Activated T-cell treated with anti-CD3 and anti-CD28 coated beads for 48 hours (primary cell): ENCODE measurements at places on chromosomes 7 and 10.
A peak's percentile ranks its signal among the peaks of the same experiment; 100 is the strongest.

DNA sequence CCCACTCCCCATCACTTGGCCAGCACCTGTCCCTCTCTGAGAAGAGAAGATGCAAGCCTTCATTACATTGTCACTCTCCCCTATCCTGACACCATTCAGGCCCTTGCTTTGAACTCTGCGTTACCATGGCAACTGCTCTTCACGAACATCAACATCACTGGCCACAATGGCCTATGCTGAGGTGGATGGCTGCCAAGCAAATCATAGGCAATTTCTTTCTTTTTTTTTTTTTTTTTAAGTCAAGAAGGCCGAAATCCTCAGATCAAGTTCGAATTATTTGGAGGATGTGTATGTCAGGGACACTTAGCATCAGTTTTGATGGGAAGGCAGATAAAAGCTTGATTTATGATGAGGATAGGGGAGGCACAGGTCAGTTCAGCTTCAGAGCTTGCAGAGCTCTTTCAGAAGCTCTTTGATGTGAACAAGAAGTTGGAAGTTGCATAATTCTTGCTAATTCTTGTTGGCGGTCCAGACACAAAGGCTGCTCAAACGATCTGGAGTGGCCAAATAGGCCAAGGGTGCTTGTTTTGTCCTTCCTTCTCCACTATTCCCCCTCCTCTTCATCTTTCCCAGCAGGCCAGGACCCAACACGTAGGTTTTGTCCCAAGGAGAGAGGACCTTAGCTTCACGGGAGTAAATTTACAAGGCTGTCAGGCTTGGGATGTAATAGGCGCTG lies 179.9 kb upstream of the NPVF start:
- DNase-seq, result no peak

GRCh38 chr7:50667789-50668226 lies 102.6 kb upstream of the DDC start:
- DNase-seq, result no peak

- no peak for DNase-seq
Observed at GRCh38 chr7:11170175-11170574, 196.5 kb downstream of the PHF14 start.

DNA sequence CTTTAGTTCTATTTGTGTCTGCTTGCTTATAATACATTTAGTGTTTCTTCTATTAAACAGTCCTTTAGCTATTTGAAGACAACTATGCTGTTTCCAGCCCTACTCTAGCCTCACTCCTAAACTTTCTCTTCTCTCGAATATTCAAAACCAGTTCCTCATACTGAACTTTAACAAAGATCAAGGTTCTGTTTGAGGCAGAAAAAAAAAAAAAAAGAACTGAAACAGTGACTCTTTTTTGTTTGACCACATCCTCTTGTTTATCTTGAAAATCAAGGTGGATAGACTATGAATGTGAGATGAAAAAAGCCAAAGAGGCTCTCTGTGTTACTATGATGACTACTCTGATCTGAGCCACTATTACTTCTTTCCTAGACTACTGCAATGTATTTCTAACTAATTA lies 154.3 kb downstream of the ZNF365 start:
- no peak for DNase-seq

- DNase-seq, result no peak
Observed at GRCh38 chr10:1400101-1401070, 336.9 kb downstream of the ADARB2 start.

GRCh38 chr7:55202150-55202913 lies 162.8 kb upstream of the LANCL2 start:
- no peak for DNase-seq

- DNase-seq, result no peak
Observed at GRCh38 chr10:95346715-95347401, 56.1 kb upstream of the PDLIM1 start.

GRCh38 chr7:2523461-2523936 lies 3.9 kb downstream of the LFNG start:
- no peak for DNase-seq

- no peak for DNase-seq
Observed at GRCh38 chr7:44136731-44137130, 4.4 kb downstream of the MYL7 start.

GRCh38 chr7:134396031-134396430 lies 62.9 kb downstream of the AKR1B1 start:
- DNase-seq, result no peak

GRCh38 chr7:142750321-142750938 lies 1.2 kb downstream of the PRSS1 start:
- no peak for DNase-seq

GRCh38 chr10:2978111-2978510 lies 89.2 kb upstream of the PFKP start:
- DNase-seq, result no peak

- DNase-seq, result peak; percentile 26
Observed at GRCh38 chr7:111090846-111091245, at the start of gene LRRN3. TSS of gene LRRN3 (plus strand) at chr7:111091127. CDS start at chr7:111122773, 31,646 bp downstream.

DNA sequence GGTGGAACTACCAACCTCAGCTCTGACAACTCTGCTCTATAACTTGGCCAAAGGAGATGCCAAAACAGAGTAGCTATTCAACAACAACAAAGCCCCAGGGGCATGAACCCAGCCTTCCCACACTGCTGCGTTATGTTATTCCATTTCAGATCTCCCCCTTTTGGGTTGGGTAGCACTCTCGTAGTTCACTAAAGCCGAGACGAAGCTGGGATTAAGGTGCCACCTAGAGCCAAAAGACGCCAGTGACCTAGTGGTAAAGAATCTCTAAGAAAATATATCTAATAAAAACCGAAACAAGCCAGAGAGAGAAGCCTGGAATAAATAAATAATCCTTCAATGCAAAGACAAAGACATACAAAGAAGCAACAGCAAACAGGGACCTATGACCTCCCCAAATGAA lies 217.3 kb downstream of the HERPUD2 start:
- no peak for DNase-seq
